ENCODE measurements at places on chromosomes 13 and 19. TPM values are rescaled to one million over a fixed set of nuclear protein-coding genes. Genes with fewer than 3 reads are reported as not detected.

Gene CADM4
- total RNA-seq: 0.19 TPM

Gene CBARP
- not detected for total RNA-seq

DNA sequence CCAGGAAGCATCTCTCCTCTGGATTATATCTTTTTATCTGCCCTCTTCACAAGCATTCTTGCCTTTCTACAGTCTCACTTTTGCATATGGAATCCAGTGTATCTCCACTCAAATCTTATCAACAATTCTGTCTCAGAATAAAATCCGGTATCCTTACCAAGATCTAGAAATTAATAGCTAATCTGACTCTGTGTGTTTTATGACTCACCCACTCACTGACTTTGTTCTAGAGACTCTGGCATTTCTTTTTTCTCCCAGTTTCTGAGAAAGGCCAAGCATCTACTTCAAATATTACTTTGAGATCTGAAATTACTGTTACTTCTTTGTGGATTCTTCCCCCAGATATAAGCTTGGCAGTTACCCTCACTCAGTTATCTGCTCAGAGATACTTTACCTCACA lies 913.5 kb upstream of the ATXN8OS start:
- H3K4me1 ChIP-seq: no peaks in the 10 kb centered on the region
- H3K27ac ChIP-seq: no peak overlapping the region
- no peak overlapping the region for H3K4me3 ChIP-seq
- H3K36me3 ChIP-seq: no peaks in the 10 kb centered on the region
- DNase-seq: no peak

DNA sequence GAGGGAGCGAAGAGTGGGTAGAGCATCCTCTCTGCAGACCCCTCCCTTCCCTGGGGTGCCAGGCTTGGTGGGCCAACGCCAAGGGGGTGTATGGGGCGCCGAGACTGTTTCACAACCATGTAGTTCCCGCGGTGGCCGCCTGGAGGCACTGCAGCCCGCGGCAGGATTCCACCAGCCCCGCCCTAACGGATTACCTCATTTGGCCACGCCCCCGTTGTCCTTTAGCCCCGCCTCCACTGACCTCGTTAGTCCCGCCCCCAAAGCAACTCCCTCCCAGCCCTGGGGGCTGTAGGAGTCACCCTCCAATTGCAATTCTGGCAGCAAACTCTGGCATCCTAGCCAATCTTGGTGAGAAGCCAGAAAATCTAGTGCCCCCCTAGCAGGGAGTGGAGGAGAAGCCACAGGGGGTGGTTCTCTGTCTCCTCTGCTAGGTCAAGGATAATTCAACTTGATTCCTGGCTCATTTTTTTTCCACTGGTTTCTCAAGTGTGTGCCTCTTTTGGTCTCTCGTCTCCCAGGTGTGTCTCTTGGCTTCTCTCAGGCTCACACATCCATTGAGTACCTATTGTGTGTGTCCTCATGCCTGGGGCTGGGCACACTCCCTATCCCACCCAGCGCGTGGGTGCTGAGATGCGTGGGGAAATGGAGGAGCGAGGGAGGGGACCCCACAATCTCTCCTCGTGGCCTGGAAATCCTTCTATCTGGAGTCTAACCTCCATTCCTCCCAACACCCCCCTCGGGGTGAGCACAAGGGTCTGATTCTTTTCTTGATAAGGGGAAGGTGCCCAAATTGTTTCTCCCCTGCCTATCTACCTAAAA lies 2.0 kb downstream of the OLFM2 start:
- no peak overlapping the region for H3K4me3 ChIP-seq
- H3K4me1 ChIP-seq: peaks cover 24% of the 10 kb centered on the region
- H3K27me3 ChIP-seq: peaks cover 30% of the 10 kb centered on the region
- DNase-seq: peak; percentile 90
- no peaks in the 10 kb centered on the region for H3K36me3 ChIP-seq
- H3K27ac ChIP-seq: no peak overlapping the region

Gene CNFN
- not detected for total RNA-seq

Gene KLC3
- not detected for total RNA-seq

Gene SIN3B
- total RNA-seq: 70.1 TPM

Gene MEDAG
- total RNA-seq: not detected

Gene LYL1
- 2.0 TPM for total RNA-seq

Measured in natural killer cell (primary cell).